Frontal cortex (tissue), 4 donors: ENCODE measurements at places on chromosomes 7 and 10. TPM values are rescaled to one million over a fixed set of nuclear protein-coding genes. Genes with fewer than 3 reads are reported as not detected.

DNA sequence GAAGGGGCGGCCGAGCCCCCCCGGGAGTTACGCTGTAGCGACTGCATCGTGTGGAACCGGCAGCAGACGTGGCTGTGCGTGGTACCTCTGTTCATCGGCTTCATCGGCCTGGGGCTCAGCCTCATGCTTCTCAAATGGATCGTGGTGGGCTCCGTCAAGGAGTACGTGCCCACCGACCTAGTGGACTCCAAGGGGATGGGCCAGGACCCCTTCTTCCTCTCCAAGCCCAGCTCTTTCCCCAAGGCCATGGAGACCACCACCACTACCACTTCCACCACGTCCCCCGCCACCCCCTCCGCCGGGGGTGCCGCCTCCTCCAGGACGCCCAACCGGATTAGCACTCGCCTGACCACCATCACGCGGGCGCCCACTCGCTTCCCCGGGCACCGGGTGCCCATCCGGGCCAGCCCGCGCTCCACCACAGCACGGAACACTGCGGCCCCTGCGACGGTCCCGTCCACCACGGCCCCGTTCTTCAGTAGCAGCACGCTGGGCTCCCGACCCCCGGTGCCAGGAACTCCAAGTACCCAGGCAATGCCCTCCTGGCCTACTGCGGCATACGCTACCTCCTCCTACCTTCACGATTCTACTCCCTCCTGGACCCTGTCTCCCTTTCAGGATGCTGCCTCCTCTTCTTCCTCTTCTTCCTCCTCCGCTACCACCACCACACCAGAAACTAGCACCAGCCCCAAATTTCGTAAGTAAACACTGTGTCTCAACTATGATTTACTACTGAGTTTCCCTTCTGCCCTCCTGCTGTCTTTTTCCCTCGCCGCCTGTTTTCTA, 666 bp downstream of the NRG3 start:
- peak; percentile 16 for DNase-seq

Gene ACBD5
- 49.7 TPM for total RNA-seq

Gene PGAM2
- 4.5 TPM for total RNA-seq

Gene RBM28
- total RNA-seq, result 16.3 TPM

DNA sequence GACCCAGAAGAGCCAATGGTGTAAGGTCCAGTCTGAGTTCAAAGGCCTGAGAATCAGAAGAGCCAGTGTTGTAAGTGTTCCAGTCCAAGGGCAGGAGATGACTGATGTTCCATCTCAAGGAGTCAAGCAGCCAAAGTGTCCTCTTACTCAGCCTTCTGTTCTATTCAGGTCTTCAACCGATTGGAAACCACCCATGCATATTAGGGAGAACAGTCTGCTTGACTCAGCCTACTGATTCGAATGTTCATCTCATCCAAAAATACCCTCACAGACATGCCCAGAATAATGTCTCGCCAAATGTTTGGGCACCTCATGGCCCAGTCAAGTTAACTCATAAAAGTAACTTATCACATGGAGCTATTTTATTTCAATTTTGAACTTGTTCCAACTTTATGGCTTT, 2.9 kb upstream of the WDFY4 start:
- DNase-seq, result no peak

Gene MUC12
- total RNA-seq, result 0.41 TPM

DNA sequence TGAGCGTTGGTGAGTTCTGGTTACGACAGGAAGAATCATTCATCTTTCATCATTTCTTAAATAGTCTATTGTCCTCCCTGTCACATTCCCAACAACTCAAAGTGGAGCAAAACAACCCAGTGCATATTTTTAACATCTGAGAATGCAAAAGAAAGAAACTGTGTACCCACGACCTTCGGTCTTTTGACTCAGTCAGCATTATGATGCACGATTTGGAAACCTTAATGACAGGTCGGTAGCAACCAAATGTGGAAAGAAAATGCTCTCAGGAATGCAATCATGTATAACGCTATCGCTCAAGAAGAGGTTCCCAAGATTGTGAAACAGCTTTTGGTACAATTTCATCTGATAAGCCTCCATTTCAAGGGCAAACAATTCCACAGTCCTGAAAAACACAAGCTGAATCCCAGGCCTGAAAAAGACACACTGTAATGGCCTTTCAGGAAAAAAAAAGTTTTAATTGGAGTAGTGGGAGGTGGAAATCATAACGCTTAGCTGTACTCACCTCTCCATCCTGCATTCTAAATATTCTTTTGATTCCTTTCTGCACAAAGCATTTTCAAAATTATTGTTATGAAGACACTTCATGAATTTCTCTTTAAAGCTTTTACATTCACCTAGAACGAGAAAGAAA, 2.6 kb downstream of the COX19 start:
- no peak for DNase-seq

- DNase-seq, result no peak
Measured at GRCh38 chr10:110845756-110846620, 25.7 kb upstream of the PDCD4 start.

Gene FAM20C
- total RNA-seq, result 19.6 TPM

Gene C10orf71
- total RNA-seq, result not detected

- no peak for DNase-seq
Measured at GRCh38 chr10:122474131-122474818, 12.9 kb downstream of the HTRA1 start.

Gene CYP3A5
- total RNA-seq, result 1.6 TPM

- no peak for DNase-seq
Measured at GRCh38 chr10:13699216-13699615, 112.5 kb downstream of the PRPF18 start.

DNA sequence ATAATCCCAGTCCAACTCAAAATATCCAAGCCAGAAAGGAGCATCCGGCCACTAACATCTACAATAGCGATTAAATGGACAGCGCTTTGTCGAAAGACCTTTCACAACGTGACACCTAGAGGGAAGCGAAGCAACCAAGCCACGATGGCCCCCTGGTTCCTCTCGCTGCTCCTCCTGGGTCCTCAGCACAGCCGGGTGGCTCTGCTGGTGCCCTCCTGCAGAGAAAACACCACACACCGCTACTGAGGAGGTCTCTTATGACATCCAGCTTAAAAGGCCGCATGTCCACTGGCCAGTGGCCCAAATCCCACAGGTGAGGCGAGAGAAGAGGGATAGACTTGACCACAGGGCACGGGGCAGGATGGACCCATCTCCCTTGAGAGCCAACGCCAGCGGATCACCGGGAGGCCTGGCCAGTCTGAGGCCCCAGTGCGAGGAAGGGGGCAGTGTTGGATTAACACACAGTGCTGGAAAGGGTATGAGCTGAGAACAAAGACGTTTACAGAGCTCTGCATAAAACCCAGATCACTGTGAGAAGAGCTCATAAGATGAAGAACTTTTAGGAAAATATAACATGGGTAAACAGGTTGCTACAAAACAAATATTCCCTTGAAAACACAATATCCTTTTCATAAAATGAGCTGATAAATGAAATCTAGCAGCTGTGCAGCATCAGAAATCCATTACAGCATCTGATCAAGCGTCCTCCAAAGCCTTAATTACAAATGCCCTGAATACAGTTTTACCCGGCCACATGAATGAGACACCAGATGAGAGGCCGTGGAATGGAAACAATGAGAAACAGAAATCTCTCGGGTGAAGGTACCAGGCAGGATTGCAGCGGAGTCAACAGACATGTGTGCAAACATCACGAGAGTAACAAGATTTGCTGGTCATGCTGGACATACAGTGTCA, 236.7 kb downstream of the DIP2C start:
- no peak for DNase-seq

DNA sequence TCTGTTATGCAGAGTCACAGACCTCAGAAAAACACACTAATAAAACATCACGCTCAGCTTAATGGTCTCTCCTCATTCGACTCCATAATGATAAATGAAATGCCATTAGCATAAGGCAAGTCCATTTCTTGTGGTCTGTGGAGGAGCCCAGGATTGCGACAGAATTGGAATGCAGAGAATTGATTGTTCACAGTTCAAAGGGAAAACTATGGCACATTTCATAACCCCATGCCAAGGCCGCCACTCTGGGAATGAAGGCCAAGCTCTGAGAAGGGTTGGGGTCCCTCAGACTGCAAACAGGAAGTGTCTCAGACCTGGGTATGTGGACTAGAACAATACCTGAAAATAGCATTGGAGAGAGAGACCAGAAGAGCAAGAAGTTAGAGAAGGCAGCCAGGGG, 398.9 kb downstream of the ADRA2A start:
- no peak for DNase-seq

Gene WEE2
- total RNA-seq, result under 0.01 TPM

- DNase-seq, result no peak
Measured at GRCh38 chr7:26560526-26561256, 269.0 kb downstream of the SNX10 start.

Gene CACNB2
- total RNA-seq, result 10.6 TPM

Gene SLC39A12
- 4.5 TPM for total RNA-seq

Gene TMEM270
- total RNA-seq, result not detected

GRCh38 chr7:12436896-12437535, 33.4 kb upstream of the VWDE start:
- DNase-seq, result no peak

- DNase-seq, result no peak
Measured at GRCh38 chr7:2635810-2636701, 4.3 kb downstream of the TTYH3 start.

DNA sequence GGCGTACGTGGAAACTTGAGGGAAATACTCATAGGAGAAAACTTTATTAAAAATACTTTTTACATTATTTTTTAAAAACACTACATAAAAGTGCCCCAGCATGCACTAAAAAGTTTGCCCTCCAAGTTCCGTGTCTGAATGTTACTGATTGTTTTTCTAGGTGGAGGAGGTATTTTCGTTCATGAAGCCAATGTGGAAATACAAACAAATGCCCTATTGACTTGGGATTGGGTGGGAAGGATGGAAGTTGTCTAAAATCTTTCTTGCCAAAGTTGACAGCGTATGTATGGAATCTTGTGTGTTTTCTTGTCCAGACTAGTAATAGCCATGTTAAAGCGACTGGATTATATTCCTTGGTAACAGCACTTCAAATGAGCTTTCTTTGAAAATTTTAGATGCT, 1.2 kb downstream of the PROSER2 start:
- no peak for DNase-seq

- DNase-seq, result no peak
Measured at GRCh38 chr10:3873728-3874461, 88.9 kb upstream of the KLF6 start.

Gene ATP6V0A4
- total RNA-seq, result 2.4 TPM

Gene CYP2C9
- total RNA-seq, result not detected

Gene ADGRA1
- total RNA-seq, result 2.4 TPM

Gene NPY4R
- total RNA-seq, result not detected

DNA sequence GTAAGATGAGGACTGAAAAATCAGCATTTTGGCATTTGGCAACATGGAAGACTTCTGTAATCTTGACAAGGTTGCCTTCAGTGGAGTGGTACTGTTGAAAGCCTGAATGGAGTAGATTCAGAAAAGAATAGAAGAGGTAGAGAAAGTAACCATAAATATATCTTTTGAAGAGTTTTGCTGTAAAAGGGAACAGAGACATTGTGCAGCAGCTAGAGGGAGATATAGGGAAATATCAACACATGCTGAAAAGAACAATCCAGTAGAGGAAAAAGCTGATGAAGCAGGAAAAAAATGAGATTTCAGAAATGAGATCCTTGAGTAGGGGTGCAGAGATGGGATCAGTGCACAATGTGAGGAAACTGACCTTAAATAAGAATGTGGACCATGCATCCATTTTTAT, 60.0 kb downstream of the RAPGEF5 start:
- no peak for DNase-seq

Gene RARRES2
- total RNA-seq, result 6.9 TPM

Gene PRKAG2
- total RNA-seq, result 29.8 TPM

Gene SEMA3E
- 28.1 TPM for total RNA-seq

GRCh38 chr10:48406204-48406603, 99.7 kb downstream of the MAPK8 start:
- no peak for DNase-seq

- DNase-seq, result no peak
Measured at GRCh38 chr7:101605611-101606497, 23.2 kb downstream of the MYL10 start.

GRCh38 chr7:64642875-64643274, 23.1 kb upstream of the ZNF107 start:
- DNase-seq, result no peak

DNA sequence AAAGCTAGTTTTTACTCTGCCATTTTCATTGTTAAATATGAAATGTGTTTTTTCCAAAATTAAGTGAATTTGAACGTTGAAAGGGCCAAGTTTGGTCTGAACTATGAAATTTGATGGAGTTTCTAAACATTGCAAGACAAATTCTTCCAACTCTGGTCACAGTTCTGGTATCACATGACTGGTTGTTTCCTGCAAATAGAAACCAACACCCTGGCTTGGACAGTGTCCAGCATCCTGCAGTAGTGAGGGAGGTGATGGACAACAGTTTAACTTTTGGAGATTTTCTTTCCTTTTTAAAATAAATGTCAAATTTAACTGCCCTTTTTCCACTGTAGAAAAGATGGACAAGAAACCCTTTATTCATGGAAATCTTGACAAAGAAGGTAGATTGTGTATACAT, 54.8 kb upstream of the AGBL3 start:
- no peak for DNase-seq

Gene GPR37
- total RNA-seq, result 39.1 TPM

DNA sequence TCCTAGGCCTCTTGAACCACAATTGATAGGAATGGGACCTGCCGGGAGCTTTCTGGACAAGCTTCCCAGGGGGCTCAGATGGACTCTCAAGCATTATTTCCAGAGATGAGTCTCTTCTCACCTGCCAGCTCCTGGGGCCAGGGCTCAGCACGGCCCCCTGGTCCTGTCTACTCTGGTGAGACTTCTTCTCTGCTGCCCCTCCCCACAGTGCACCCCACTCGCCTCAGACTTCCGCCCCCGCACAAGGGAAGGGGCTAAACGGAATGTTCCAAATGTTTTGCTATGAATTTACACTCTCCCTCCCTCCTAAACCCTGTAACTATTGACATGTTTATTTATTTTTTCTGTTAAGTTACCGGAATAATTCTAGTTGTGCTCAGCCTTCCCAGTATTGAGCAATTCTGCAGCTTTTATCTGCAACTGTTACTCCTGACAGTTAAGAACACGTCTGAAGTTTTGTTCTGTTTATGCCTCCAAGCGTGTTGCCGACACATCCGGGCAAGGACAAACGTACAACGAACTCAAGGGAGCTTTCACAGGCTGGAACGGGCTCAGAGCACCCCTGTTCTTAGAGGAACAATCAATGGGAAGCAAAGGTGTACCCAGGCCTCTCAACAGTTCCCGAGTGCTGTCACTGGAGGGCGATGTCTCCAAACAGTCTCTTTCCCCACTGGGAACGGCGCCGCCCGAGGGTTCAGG, 55.2 kb downstream of the FHIP2A start:
- peak; percentile 14 for DNase-seq

DNA sequence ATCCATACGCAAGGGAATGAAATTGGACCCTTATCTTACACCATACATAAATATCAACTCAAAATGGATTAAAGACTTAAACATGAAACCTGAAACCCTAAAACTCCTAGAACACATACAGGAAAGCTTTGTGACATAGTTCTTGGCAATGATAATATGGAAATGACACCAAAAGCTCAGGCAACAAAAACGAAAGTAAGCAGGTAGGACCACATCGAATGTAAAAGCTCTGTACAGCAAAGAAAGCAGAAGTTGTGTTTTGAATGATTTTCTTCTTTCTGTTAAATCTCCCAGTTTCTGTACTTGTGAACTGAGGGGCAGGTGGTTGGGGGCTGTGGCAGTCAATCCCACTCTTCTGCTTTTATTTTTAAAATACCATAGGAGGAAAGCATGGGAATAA, 368.4 kb upstream of the PODXL start:
- no peak for DNase-seq

GRCh38 chr7:81234896-81235295, 316.0 kb upstream of the SEMA3C start:
- DNase-seq, result no peak
